NCI-H1417 treated with DMSO at 0.1 percent for 48 hours (cell line): ENCODE measurements at places on chromosomes 1 and 21.

DNA sequence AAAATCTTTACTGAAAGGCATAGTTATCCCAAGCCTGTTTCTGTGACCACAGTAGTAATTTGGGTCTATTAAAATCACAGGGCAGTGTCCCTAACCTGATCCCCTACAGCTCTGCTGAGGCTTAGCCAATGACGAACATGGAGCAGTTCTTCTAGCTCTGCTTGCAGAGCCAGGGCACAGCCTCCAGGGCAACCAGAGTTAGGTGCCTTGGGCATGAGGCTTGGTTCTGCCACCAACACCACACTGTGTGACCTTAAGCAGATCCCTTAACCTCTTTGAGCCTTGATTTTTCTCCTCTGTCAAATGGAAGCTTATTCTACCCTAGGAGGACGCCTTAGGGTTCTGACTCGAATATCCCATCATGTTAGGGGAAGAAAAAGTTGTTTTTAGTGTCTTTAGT is 86.7 kb upstream of the TLR5 start:
- no peak for DNase-seq

DNA sequence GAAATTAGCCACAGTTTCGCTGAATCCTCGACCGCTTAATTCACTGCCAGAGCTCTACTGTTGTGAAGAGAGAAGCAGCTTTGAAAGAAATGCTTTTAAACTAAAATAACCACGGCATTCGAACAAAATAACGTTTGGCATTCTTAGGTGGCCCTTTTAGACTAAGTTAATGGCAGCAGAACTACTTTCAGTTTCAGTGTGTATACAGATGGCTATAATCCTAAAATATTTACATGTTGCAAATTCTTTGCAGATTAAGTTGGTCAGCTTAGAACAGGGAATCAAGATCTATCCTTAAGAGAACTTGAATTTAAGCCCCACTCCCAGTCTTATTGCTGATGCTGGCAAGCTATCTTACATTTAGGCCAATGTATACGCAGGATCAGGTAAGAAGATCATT is 62.7 kb downstream of the ADSS2 start:
- DNase-seq: no peak

- DNase-seq: no peak
Measured at GRCh38 chr1:41559331-41559730, 74.8 kb upstream of the EDN2 start.

DNA sequence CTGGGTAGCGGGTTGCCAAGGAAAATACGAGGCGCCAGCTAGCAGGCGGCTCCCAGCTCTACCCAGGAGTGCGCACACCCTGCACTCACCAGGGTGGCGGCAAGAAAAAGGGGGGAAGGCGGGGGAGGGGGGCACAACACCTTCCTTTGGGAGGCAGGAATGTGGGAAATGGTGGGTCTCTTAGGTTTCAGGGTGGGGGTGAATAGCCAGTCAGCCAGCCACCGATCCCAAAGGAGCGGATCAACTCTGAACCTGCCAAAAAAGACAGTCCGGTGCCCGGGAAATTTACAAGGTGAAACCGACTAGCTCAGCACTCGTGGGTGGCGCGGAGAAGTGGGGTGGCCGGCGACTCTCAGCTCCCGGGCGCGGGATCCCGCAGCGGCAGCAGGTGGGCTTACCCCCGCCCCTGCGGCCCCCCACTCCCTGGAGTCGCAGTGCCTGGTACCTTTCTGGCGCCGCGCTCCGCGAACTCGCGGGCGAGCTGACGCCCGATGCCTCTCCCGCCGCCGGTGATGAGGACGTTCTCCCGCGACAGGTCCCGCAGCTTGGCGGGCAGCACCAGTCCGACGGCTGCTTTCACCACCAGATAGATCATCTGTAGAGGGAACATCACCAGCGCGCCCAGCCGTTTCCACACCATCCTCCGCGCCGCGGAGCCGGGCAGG is 1.2 kb downstream of the DHRS3 start:
- DNase-seq: no peak

GRCh38 chr1:188514917-188515316 is 1686.2 kb downstream of the PLA2G4A start:
- no peak for DNase-seq

DNA sequence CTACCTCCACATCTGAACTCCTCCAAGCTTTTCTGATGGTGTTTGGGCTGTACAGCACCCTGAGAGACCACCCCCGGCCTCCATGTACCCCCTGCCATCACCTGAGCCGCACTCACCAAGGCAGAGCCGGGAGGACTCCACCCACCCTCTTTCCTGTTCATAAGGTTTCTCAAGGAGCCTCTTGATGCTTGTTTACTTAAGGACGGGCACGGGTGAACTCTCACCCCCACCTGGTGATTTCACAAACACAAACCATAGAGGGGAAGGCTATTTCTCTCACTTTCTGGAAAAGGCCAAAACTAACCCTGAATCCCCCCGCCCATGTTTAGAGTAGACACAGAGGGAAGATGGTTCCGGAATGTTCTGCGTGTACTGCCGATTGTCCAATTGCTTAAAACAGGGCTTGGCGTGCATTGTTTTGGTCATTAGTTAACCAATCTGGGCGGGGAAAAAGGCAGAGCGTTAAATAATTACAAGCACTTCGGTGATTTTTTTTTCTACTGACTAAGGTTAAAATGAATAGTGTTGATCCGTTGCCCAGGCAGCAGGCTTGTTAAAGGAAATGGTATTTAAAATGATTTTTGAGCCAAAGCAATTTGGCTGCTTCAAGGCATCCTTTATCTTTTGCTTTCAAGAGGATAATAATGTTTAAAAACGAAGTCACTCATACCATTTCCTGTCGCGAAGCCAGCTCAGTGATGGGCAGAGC is 279.8 kb upstream of the VAMP3 start:
- DNase-seq: peak; percentile 63

DNA sequence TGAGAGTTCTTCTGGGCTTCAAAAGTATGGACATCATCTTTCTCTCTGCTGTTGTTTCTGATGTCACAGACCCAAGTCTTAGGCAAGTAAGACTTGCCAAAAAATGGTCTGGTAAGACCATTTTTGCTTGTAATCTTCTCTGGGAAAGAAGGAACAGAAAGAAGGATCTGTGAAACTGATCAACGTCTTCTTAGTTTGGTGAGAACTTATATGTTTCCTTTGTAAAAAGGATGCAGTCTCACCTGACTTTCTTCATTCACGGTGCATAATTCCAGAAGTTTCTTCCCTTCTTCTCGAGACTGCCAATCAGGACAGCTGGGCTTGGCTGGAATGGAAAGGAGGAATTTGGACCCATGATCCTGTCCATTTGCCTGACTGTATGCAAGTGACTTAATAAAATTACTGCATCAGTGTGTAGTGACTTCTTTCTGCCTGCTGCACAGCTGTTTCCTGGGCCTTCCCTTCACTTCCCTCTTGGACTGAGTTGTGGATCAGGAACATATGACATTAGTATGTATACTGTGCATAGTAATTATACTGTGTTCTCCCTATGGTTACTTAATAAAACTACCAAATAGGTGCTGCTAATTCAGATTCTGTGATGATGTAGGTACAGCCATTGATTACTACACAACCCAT is 7.6 kb upstream of the DENND1B start:
- DNase-seq: no peak

- DNase-seq: no peak
Measured at GRCh38 chr1:21497466-21498061, 11.7 kb upstream of the ALPL start.

DNA sequence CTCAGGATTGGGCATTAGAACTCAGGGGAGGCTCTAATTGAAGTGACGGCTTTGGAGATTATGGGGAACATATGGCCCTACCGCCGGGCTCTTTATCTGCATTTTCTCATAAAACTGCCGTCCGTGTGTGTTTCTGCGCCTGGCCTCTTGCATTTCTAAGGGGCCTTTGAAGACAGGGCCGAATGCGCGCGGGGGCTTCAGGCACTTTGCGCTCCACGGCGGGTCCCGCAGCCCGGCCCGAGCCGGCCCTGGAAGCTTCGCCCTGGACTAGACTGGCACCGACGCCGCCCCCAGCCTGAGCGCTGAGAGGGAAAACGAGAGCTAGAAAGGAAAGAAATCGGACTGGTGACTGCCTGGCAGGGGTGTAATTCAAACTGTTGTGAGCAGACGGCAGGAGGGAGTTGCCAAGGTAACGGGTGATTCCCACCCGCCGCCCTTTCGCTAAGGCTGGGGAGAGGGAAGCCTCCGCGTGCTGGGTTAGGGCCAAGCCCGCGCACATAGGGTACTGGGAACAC is 120.7 kb downstream of the LMX1A start:
- peak; percentile 70 for DNase-seq

- DNase-seq: peak; percentile 11
Measured at GRCh38 chr1:225318706-225319575, 108.9 kb downstream of the LBR start.

DNA sequence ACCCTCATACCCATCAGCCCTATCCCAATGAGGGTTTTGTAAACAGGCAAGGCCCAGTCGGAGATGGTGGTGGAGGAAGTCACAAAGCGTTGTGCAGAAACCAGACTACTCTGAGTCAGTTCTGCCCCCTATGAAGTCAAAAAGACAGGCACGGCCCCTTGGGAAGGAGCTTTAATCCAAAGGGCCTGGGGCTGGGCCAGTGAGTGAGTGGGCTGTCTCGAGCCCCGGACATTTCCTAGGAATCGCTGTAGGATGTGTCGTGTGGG is 442 bp upstream of the AHCYL1 start:
- no peak for DNase-seq

DNA sequence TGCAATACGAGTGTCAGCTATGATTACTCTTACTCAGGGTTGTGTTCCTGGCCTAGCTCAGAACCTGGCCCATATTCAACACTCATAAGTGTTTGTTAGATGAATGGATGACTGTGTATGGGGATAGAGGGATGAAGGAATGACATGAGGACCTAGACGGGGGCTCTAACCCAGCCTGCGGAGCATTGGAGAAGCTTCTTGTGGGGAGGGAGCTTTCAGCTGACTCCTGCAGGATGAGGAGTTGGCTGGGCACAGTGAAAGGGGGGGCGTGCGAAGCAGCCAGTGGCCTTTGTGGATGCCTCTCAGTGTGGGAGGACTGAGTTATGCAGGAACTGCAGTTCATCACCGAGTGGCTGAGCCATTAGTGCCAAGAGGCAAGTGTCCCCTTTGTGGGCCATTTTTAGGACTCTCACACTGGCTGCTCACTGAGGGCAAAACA is 1.2 kb upstream of the EXTL1 start:
- DNase-seq: no peak

DNA sequence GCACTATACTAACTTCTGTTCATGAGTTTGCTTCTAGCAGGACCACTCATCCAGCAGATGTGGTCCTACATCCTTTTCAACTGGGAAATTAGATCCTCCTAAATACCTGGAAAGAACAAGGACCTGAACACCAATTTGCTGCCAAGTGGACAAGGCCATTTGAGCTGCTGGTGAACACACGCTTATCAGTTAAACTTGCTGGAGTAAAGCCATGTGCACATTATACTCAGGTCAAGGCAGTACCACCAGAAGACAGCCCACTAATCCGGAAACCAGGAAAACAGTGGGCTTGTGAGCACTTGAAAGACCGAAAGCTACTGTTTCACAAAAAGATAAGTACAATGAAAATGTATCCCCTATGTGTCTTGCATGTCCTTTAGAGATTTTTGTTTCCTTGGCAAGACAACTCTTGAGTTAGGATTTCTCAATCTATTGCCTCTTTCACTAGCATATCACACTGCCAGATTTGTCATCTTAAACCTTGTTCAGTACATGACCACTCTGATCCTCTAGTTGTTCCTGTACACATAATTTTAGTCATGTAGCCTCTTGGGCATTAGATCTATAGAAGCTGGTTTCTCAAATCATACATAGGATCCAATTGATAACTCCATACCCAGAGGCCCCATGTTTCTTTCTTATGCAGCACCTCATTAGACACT is 4.5 kb upstream of the REN start:
- DNase-seq: no peak

DNA sequence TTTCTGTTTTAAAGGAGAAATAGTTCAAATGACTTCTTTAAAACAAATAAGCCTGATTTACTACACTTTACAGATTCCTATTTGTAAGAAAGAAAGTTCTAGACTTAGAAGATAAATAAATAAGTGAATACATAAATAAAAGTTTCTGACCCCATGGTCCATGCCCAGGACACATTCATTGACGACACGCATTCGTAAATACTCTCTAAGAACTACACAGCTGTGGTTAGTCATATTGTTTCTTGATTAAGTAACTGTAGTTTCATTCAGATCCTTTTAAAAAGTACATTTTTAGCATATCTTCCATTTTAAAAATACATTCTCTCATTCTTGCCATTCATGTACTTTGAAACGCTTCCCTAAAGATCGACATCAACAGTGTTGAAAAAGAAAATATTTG is 497.4 kb downstream of the SETD4 start:
- DNase-seq: no peak

DNA sequence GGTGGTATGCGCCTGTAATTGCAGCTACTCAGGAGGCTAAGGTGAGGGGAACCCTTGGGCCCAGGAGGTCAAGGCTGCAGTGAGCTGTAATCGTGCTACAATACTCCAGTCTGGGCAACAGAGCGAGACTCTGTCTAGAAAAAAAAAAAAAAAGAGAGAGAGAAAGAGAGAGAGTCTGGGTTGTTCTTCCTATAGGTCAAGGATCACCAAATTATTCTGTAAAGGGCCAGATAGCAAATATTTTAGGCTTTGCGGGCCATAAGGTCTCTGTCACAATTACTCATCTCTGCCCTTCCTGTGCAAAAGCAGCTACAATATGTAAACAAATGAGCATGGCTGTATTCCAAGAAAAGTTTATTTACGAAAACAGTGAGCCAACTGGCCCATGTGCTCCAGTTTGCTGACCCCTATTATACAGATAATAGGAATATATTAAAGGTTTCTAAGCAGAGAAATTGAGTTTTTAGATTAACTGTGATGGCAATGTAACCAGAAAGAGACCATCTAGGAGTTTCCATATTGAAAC is 2.1 kb downstream of the SASS6 start:
- no peak for DNase-seq

GRCh38 chr1:77874804-77875445 is 13.5 kb upstream of the NEXN start:
- no peak for DNase-seq

DNA sequence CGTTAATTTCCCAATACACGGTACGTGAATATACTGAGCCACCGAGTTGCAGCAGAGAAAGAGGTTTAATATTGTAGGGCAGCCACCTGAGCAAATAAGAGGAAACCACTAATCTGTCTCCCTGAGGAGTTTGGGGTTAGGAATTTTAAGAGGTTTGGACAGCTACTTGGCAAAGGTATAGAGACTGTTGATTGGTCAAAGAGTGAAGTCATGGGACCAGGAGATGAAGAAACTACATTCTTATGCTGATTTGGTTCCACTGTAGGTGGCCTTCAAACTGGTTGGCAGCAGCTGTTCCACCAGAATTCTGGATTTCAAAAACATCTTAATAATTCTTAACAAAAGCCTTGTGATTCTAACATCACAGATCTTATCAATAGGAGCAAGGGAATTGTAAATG is 485.4 kb upstream of the PRMT6 start:
- DNase-seq: no peak
